ENCODE measurements at places on chromosomes 3 and 15. TPM values are rescaled to one million over a fixed set of nuclear protein-coding genes. Genes with fewer than 3 reads are reported as not detected.

ZNF148 gene
- 44.7 TPM for total RNA-seq

- no peak overlapping the region for H3K27ac ChIP-seq
- H3K36me3 ChIP-seq = no peaks in the 10 kb centered on the region
- no peaks in the 10 kb centered on the region for H3K4me1 ChIP-seq
- no peak for DNase-seq
Observed at GRCh38 chr3:83235180-83235814, 1473.9 kb upstream of the GBE1 start.

DNA sequence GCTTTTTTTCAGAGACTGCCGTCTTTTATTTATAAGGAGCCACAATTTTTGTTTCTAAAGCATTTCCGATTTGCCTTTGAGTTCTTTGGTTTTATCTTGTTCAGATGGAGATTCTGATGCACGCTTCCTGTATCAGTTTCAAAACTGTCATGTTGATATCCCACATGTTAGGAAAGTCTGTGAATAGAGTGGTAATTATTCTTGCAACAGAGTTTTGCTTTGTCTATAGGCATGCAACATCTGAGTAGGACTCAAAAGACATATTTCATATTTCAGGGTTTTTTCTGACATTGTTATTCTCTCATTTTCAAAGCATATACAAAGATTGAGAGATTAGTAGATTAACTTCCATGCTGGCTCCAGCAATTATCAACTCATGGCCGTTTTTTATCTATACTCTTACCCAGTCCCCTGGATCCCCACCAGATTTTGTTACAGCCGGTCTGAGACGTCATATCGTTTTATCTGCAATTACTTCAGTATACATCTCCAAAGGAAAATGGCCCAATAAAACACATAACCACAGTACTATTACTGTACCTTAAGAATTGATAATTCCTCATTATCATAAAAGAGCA, 22.4 kb downstream of the PAQR5 start:
- peaks cover 22% of the 10 kb centered on the region for H3K4me1 ChIP-seq
- H3K27me3 ChIP-seq = peaks cover 59% of the 10 kb centered on the region
- DNase-seq = no peak
- H3K27ac ChIP-seq = no peak overlapping the region

- peaks cover 6% of the 10 kb centered on the region for H3K4me1 ChIP-seq
- peaks cover 33% of the 10 kb centered on the region for H3K27me3 ChIP-seq
- no peak overlapping the region for H3K27ac ChIP-seq
- H3K36me3 ChIP-seq = no peaks in the 10 kb centered on the region
- no peak for DNase-seq
- no peak overlapping the region for H3K4me3 ChIP-seq
Observed at GRCh38 chr3:156209631-156210335, 89.4 kb downstream of the KCNAB1 start.

GRCh38 chr3:176799675-176800074, 397.6 kb downstream of the TBL1XR1 start:
- no peak overlapping the region for H3K4me3 ChIP-seq
- H3K36me3 ChIP-seq = no peaks in the 10 kb centered on the region
- H3K27ac ChIP-seq = no peak overlapping the region
- DNase-seq = no peak
- H3K4me1 ChIP-seq = no peaks in the 10 kb centered on the region

Data from activated T-cell treated with anti-CD3 and anti-CD28 coated beads, Interleukin-2, amount 50 U/mL, for 72 hours (primary cell).